ENCODE measurements at places on chromosomes 6 and 20.

DNA sequence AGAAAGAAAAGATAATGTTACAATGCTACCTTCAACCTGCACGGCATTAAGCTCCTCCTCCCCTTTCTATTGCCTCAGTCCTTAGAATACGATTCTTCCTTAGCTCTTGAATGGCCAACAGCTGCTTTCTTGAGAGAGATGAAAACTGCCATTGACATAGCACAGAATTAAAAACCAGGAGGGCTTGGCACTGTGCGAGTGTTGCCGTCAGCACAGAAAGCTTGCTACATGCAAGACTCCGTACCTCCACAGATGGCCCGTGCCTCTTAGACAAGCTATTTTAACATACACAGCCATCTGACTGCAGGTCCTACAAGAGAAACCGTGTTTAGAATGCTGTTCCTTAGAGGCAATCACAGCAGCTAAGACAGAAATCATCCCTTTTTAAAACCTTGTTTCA, 51.7 kb downstream of the ALDH5A1 start:
- no peak for DNase-seq

DNA sequence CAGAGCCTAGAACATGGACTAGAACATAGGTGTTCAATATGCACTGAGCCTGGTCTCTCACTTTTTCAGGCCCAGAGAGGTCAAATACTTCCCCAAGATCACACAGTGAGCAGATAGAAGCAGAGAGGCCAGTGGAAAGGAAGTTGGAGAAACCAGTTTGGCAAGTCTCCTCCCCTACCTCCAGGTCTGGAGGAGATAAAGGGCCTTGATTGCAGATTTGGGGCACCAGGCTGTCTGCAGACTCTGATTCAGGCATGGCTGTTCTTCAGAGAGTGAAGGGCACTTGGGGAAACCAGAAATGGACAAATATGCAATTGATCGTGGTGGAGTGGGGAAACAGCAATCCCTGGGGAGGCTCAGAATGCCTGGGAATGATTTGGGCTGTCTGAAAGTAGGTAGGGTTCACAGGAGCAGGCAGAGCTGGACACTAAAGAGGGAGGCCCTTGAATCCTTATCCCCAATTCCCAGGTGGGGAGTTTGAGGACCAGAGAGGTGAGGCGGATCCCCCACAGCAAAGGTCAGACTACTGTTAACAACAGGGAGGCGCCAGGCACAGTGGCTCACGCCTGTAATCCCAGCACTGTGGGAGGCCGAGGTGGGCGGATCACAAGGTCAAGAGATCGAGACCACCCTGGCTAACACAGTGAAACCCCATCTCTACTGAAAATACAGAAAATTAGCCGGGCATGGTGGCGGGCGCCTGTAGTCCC, 2.3 kb downstream of the PEDS1 start:
- no peak for DNase-seq

DNA sequence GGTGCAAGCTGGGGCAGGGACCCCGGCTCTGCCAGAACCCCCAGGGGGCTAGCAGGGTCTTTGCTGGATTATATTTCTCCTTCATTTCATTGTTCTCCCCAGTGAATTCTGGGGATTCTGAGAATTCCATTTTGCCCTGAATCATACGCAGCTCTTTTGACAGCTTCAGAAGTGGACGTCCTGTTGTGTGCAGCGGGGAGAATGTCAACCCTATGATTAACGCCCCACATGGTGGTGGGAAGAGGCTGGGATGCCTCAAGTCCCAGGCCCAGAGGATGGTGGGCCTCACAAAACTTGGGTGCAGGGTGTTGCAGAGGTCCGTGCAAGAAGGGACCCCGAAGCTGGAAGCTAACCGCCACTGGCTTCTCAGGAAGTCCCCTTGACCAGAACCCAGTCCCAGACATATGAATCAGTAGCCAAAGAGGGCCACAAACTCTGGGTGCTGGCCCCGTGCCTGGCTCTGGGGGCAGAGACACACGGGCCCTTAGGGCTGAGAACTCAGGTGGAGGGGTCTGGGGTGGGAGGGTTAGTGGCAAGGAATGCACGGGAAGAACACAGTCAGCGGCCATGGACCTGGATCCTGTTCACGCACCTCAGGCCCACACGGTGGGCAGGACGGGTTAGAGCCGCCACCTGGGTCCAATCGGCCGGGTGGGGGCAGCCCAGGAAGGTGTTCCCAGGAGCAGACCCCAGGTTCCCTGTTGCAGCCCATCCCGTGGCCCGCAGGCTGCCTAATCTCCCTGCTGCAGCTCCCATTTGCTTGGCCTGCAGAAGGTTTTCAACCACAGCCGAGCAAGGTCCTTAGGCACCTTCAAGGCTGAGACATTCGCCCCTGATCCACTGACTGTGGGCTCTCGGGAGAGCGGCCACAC, 51.2 kb downstream of the YTHDF1 start:
- DNase-seq: no peak

DNA sequence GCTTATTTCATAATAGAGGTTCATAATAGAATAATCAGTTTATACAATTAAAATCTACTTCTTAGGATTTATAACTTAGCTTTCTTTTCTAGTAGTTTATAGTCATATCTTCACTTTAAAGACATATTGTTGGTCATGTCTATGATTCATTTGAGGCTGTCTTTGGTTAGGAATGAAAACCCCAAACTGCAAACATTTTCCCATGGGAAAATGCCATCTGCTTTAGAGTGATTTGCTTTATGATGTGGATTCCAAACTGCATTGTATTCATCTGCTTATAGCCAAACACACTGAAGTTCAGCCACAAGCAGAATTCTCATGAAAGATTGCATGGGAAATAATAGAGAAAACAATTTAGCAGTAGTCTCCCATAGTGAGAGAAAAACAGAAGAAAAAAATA, 128.0 kb downstream of the RFPL4B start:
- DNase-seq: no peak

GRCh38 chr6:118280210-118280609, 267.9 kb upstream of the PLN start:
- no peak for DNase-seq

GRCh38 chr6:6912817-6913744, 194.7 kb upstream of the RREB1 start:
- no peak for DNase-seq

GRCh38 chr20:38842026-38842425, 36.5 kb downstream of the PPP1R16B start:
- no peak for DNase-seq

- no peak for DNase-seq
Observed at GRCh38 chr6:158457131-158457530, 102.8 kb upstream of the TMEM181 start.

DNA sequence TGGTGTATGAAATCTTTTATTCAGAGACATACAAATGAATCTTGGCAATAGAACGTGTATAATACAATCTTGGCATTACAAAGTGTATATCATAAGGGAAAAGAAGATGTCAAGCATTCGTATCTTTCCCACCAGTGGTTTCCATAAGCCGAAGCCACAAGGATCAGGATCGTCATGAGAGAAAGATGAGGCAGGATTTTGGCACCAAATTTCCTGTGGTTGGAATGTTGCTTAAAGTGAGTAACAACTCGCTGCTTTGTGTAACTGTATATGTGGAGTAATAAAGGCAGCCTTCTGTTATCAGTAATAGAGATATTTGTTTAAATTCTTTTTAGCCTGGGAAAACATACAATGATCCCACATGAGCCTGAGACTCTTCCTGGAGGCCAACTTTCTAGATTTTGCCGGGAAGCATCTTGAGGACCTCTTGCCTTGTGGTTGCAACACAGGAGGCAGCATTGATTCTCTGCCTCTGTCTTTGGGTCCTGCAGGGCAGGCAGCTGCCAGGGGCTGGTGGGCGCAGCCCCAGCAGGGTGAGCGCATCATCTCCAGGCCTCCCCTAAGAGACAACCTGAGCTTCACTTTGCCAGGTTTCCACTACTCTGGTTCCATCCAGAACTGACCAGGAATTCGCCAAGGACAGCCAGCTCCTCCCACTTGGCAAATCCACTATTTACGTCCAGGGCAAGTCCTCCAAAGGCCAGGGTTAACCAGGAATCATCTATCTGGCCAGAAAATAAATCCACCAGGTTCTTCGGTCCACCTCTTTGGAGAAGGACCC, 230.9 kb upstream of the SULF2 start:
- no peak for DNase-seq

DNA sequence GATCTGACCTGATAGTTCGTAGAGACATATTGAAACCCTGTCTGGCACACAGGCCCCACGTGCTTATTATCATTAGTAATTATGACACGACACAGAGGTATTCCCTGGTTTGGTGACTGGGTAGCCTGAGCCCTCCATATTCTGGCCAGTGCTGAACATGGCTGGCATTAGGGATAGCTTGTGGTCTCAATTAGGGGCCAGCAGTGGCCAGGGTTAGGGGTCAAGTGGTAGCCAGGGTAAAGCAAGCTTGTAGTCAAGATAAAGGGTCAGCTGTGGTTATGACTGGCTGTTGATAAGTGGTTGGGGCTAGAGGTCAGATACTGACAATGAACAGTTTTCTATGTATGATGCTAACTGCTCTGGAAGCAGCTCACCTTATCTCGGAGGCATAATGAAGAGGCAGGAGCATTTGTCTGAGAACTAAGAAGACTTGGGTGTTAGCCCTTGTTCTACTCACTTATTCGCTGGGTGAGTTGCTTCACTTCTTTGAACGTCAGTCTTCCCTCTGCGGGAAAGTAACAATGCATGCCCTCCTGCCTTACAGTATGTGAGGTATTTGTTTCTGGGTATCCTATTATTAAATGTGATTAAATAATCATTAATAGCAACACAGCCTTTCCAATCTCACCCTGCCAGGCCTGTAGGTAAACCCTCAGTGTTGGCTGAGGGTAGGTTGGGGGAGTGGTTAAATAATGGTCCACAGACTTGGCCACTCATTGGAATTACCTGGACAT, 66.7 kb downstream of the VEGFA start:
- DNase-seq: no peak

GRCh38 chr6:115863211-115863610, 197.5 kb downstream of the FRK start:
- no peak for DNase-seq

GRCh38 chr6:121748850-121749249, 313.4 kb downstream of the GJA1 start:
- DNase-seq: no peak

GRCh38 chr20:49908258-49908565, 7.1 kb downstream of the SPATA2 start:
- DNase-seq: no peak

DNA sequence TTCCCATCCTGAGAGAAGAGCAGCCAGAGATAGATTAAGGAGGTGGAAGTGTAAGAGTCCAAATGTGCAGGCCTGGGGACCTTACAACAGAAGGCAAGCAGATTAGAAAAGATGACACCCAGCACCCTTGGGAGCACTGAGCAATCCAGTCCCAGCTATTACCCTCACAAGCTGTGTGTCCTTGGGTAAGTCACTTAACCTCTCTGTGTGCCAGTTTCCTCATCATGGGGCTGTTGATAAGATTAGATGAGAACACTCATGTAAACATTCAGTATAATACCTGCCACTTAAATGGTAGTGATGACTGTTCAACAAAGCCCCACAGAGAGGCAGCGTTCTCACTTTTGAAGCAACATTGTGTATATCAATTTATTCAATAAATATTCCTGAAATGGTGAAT, 114.8 kb upstream of the CST7 start:
- DNase-seq: no peak

DNA sequence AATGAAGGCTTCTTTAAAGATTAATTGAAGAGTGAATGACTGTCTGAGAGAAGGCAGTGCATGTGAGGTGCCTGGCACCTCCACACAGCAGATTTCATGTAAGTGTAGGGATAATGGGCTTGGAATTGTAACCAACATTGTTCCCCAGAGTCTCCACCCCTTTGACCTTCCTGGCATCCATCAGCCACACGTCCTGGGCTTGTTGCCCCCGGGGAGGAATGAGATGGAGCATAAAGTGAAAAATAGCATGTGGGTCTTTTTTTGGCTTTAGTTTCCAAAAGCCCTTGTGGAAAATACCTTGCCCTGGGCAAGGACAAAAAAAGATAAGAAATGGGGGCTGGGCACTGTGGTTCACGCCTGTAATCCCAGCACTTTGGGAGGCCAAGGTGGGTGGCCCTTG, 242.2 kb upstream of the ECI2 start:
- no peak for DNase-seq

DNA sequence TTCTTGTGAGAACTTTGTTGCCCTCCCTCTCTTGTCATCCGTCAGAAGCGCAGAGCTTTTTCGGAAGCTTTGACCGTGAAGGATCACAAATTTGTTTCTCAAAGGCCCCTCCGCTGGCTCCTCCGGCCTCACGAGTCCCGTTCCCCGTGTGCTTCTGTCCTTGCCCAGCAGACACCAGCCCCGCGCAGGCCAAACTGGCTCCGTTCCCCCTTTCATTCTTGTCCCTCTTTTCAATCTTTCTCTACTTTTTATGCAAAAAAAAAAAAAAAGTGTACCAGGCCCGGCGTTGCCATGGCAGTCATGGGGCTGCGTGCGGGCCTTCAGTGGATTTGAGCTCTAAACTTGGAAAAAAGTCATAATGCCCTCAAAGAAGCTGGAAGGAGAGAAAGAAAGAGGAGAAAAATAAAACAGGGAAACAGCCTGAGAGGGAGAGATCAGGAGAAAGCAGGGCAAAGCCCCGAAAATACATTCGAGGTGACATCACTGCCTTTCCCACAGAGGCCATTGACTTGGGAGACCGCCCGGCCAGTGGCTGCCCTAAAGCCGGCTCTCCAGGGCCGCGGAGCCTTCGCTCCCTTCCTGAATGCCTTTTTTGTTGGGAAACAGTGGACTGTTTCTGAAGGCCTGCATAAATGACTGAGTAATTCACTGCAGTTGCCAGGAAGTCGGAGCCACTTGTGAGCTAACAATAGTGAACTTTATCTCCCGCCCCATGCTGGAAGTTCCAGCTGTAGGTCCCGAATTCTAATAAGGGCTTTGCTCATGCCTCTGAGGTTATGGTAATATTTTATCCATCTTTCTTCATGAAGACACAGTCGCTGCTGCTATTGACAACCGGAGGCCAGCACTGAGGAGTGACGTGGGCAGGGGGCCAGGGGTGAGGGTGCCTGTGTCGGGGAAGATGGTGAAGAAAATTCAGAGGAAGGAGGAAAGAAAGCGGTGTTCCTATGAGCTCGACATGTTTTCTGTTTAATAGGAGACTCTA, 670.9 kb downstream of the QKI start:
- no peak for DNase-seq

DNA sequence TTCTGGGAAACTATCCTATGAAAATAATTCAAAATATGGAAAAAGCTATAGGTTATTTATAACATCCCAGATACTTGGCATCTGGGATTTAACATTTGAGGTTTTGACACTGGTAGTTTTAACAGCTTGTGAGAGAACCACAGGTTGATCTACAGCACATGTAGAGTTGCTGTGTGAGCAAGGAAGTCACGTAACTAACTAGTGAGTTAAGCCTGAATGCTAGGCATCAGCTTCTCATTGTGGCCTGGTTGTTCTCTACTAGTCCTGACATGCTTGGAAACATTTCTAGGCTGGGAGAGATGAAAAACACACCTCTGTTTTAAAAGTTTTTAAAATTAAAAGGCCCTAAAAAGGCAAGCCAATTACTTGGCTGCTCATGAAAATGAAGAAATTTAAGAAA, 28.2 kb downstream of the ESF1 start:
- no peak for DNase-seq

- peak; percentile 15 for DNase-seq
Observed at GRCh38 chr20:3781153-3781910, at the start of gene SPEF1. SPEF1 (minus strand) TSS chr20:3781448; CDS start chr20:3781287, 161 bp downstream.

All from activated effector memory CD4-positive, alpha-beta T cell treated with Interleukin-2 at 50 U/mL for 16 hours (primary cell).